ENCODE measurements at places on chromosomes 16 and 17. TPM values are rescaled to one million over a fixed set of nuclear protein-coding genes. Genes with fewer than 3 reads are reported as not detected.

The DOC2A gene
- total RNA-seq = not detected

The GAS2L2 gene
- not detected for total RNA-seq

The DHRS7C gene
- 201 TPM for total RNA-seq

The KRT20 gene
- total RNA-seq = not detected

The NPW gene
- not detected for total RNA-seq

The TPSG1 gene
- total RNA-seq = not detected

The CDRT15L2 gene
- total RNA-seq = not detected

The LITAF gene
- total RNA-seq = 50.7 TPM

The MYL11 gene
- not detected for total RNA-seq

The CNGB1 gene
- total RNA-seq = not detected

The CALB2 gene
- total RNA-seq = 39.1 TPM

The TSPAN10 gene
- total RNA-seq = not detected

DNA sequence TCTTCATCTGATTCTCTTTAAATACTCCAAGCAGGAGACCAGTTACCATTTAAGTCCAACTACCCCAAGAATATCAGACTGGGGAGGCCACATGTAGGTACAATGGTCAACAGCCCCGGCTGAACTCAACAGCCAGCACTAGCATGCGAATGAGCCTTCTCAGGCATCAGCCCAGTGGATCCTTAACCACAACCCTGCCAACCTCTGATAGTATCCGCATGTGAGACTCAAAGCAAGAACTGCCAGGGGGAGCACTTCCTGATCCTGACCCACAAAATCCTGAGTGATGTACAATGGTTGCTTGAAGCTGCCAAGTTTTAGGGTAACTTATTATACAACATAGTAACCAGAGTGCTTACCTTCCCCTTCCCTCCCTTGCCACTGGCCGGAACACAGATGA, 4.0 kb downstream of the PYY start:
- DNase-seq = no peak

- no peak for DNase-seq
These were observed 9.1 kb upstream of the BLMH start for GRCh38 chr17:30300818-30301217.

- DNase-seq = no peak
These were observed 172.5 kb downstream of the AXIN2 start for GRCh38 chr17:65388911-65389310.

- DNase-seq = no peak
These were observed 304.1 kb upstream of the N4BP1 start for GRCh38 chr16:48914070-48914469.

GRCh38 chr16:89629827-89630610, 16.6 kb downstream of the DPEP1 start:
- DNase-seq = no peak

- no peak for DNase-seq
These were observed 239.4 kb downstream of the MRTFB start for GRCh38 chr16:14310519-14310991.

GRCh38 chr16:89097392-89097772, 3.7 kb downstream of the ACSF3 start:
- no peak for DNase-seq

- no peak for DNase-seq
These were observed 1.9 kb downstream of the PRKCB start for GRCh38 chr16:23837553-23838308.

GRCh38 chr17:42819939-42820535, 4.0 kb downstream of the BECN1 start:
- no peak for DNase-seq

DNA sequence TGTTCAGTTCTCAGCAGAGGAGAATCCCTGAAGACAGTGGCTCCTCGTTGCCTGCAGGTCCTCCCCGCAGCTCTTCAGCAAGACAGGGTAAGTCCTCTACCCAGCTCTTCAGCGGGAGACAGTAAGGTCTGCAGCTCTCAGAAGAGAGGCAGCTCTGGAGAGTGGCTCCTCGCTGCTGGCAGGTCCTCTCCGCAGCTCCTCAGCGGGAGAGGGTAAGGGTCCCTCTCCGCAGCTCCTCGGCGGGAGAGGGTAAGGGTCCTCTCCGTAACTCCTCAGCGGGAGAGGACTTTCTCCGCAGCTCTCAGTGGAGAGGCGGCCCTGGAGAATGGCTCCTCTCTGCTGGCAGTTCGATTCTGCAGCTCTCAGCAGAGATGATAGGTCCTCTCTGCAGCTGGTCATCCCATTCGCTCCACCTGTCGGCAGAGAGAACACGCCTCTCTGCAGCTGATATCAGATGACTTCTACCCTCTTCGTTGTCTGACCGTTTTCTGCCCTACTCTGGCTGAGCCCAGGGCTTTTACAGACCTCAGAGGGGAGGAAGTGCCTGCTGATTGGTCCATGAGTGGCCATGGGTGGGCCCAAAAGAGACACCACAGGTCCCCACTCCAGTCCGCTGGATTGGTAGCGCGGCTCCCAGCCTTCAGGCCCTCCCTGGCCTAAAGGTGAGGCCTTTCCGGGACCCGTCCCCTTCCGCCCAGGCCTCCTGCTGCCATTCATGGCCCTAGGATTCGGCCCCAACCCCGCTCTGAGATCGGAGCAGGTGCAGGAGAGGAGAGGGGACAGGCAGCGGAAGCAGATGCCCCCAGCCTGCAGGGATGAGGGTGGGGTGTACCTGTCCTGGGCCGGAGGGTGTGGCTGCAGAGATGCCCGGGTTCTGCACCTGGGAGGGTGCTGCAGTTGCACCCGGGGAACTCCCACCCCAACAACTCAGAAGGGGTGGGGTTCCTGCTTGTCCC, 11.9 kb upstream of the SHCBP1 start:
- DNase-seq = no peak

- no peak for DNase-seq
These were observed 48.6 kb upstream of the IRX3 start for GRCh38 chr16:54335230-54335629.

- no peak for DNase-seq
These were observed 12.5 kb downstream of the DHODH start for GRCh38 chr16:72021043-72021442.

- peak; percentile 75 for DNase-seq
These were observed 706 bp downstream of the TEN1 start for GRCh38 chr17:75979705-75980187.

DNA sequence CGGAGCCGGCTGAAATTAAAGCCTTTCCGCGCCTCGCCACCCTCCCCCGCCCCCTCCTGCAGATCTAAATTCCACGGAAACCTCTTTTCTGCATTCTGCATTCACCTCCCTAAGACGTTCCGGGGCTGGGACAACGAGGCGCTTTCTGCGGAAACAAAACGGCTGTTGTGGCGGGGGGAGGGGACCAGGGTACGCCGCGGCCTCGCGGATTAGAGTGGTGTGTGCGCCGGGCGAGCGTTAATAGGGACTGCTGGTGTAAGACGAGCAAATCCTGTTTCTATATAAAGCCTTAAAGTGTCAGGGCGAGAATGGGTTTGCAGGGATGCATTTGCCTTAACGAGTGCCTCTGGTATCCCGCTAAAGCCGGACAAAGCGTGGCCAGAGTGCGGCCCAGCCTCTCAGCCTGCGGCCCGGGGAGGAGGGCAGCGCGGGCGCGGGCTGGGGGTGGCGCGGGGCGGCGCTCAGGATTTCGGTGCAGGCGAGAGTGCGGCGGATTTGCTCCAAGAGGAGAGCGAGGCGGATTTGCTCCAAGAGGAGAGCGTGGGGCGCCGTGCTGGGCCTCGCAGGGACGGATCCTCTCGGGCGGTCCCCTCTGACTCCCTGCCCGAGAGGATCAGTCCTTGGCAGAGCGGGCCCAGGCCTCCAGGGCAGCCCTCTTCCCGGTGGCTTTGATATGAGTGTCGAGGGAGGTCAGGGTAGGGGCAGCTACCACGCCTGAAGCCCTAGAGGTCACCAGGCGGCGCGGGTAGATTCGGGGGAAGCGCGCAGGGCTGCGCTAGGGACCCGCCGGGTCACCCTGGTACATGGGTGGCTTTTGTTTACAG, 5.1 kb downstream of the BAHCC1 start:
- no peak for DNase-seq

DNA sequence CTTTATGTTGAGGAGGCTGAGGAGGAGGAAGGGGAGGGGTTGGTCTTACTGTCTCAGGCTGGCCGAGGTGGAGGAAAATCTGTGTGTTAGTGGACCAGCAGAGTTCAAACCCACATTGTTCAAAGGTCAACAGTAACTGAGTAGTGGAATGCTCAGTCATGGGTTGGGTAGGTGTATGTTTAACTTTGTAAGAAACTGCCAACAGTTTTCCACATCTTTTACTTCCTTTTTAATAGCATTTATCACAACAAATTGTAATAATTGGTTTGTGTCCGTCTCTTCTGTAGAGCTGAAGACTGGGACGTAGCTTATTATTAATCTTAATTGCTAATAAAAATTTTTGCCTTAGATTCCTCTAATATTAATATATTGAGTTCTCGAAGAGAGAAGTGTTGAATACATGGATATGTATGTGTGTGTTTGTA, 5.3 kb downstream of the ATP6V0A1 start:
- no peak for DNase-seq
